ENCODE measurements at places on chromosomes 5 and 9.

GRCh38 chr5:89083791-89084190, 200.8 kb upstream of the MEF2C start:
- no peak for DNase-seq

DNA sequence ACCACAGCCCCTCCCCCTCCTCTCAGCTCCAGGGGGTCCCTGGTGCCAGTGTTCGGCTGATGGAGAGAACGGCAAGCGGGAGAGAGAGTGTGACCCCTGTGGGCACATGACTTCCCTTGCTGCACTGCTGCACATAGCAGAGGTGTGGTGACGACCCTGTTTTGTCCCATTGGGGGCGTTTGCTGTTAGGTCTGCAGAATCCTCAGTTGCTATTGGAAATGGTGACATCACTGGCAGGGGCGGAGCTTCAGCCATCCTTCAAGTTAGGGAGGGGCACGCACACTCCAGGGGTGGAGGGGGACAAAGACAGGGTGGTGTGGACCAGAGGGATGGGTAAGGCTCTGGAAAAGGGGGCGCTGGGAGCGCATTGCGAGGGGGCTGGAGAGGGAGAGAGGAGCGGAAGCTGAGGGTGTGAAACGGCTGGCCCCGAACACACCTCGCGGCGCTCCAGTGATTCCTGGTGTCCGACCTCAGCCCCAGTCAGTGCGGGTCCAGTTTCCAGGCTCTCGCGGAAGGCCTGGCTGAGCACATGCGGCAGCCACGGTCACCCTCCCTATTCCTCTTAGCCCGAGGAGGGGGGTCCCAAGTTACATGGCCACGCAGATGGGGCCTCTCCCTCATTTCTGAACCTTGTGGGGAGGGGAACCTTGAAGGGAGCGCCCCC, 764 bp upstream of the GRIN1 start:
- DNase-seq = peak; percentile 30

DNA sequence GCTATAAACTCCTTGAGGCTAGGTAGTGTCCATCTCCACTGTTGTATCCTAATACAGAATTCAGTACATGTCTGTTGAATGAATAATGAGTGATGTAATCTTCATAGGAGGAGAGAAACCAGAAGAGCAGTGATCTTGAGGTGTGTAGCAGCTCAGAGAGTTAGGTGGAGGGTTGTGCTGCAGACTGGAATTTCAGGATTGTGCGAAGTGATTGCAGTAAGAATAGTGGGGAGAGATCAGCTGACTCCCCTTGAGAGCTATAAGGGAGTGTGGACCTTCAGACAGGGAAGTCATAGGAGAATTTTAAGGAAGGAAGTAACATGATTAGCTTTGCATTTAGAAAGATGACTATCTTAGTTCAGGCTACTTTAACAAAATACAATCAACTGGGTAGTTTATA, 4.4 kb downstream of the SNX24 start:
- DNase-seq = no peak

GRCh38 chr5:141717043-141717442, 35.0 kb upstream of the ARAP3 start:
- DNase-seq = no peak

GRCh38 chr9:11933926-11934325, 759.3 kb upstream of the TYRP1 start:
- no peak for DNase-seq

- DNase-seq = no peak
Observed at GRCh38 chr9:129184219-129184524, 6.1 kb upstream of the IER5L start.

DNA sequence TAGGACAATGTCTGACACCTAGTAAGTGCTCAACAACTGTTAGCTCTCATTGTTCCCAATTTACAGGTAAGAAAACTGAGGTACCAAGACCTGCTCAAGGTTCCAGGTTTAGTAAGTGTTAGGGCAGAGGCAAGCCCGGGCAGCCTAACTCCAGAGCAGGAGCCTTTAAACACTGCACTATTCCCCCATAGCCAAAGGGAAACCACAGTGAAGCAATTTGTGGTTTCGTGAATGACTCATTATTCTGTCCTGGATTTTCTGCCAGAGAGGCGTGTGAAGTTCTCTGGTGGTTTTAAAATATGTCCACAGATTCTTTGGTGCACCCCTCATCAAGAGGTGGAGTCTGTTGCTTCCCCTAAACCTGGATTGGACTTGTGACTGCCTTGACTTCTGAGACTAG, 1.0 kb upstream of the MCC start:
- no peak for DNase-seq

DNA sequence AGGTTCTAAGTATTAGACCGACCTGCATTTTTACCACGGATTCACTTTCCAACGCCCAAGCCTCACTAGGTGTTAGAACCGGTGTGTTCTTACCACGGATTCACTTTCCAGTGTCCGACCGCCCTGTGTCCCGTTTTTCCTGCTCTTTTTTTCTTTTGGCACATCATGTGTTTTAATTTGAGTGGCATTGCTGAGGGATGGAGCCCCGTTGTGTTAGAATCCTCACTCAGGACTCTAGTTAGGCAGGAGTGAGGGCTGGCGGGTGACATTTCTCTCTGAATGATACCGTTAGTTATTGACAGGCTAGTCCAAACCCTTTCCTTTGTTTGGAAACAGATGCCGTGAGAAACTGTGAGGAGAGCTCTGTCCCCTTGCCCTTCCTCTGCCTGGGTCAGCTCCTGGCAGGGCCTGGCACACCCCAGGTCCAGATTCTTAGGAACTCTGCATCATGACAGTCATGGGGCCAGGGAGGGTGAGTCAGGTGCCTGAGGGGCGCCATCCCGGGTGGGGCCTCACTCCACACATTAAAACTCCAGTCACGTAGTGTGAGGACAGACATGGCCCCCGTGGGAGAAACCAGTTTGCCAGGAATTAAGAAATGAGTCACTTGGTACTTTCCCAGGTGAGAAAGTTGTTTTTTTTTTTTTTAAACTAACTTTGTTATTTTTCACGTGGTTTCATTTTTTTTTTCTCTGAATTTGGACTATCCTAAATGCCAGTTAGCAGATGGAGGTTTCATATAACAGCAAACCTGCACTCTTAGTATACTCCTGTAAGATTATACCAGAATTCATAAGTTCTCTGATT, 15.8 kb downstream of the EXOC3 start:
- DNase-seq = no peak

DNA sequence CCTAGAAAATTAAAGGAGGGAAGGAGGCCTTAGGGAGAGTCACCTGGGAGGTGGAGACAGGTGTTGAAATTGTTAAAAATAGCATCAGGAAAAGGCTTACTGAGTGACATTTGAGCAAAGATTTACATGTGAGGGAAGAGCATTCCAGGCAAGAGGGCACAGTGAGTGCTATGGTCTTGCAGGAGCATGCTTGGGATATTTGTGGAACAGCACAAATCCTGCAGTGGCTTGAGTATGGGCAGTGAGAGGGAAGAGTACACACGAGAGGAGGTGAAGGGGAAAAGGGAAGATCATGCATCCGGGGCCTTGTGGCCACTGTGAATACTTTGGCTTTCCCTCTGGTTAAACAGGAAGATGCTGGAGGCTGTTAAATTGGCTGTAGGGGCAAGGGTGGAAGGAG, 36.6 kb downstream of the ACER2 start:
- no peak for DNase-seq

- DNase-seq = no peak
Observed at GRCh38 chr5:111069839-111070238, 1.7 kb upstream of the TSLP start.

- DNase-seq = no peak
Observed at GRCh38 chr9:89969156-89969675, 364.4 kb downstream of the GADD45G start.

DNA sequence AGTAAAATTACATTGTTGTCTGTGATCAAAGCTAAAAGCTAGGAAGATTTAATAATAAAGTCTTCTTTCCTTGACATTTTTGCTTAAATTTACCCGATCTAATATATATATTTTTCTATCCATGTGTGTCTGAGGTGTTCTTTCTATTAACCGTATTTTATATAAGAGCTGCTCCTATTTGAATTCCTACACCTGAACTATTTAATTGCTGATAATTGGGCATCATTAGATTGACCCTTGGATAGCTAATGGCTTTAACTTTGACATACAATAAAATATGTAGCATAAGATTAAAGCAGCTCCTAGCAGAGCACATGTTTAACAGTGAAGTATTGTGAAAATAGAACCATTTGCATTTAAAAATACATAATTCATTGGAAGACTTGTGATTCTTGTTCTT, 792.7 kb downstream of the MAT2B start:
- no peak for DNase-seq

DNA sequence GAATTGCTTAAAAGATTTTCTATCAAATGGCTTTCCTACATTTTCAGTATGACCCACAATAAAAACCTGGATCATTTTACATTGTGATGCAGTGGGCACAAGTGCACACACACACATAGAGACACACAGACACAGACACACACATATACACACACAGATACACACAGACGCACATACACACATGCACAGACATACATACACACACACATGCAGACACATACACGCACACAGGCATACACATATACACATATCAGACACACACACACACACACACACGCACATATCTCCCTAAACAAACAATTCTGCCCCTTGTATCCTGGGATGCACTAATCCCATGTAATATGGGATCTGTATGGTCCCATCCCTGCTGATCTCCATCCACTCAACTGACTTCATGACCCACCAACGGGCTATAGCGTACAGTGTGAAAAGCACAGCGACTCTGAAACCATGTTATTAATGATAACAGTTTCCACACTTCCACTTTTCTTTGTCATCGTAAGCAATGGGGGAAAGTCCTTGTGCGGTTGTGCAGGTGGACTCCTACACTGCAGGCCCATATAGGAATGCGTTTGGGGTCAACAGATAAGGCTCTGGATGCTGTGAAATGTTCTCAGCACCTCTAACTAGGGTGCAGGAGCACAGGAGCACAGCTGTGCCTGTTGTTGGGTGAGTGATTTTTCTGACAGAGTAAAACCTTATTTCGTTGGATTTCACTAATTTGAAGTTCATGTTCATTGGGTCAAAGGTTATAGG, 52.7 kb downstream of the DAP start:
- DNase-seq = no peak

GRCh38 chr5:9045946-9046345, 499.9 kb downstream of the SEMA5A start:
- DNase-seq = no peak

DNA sequence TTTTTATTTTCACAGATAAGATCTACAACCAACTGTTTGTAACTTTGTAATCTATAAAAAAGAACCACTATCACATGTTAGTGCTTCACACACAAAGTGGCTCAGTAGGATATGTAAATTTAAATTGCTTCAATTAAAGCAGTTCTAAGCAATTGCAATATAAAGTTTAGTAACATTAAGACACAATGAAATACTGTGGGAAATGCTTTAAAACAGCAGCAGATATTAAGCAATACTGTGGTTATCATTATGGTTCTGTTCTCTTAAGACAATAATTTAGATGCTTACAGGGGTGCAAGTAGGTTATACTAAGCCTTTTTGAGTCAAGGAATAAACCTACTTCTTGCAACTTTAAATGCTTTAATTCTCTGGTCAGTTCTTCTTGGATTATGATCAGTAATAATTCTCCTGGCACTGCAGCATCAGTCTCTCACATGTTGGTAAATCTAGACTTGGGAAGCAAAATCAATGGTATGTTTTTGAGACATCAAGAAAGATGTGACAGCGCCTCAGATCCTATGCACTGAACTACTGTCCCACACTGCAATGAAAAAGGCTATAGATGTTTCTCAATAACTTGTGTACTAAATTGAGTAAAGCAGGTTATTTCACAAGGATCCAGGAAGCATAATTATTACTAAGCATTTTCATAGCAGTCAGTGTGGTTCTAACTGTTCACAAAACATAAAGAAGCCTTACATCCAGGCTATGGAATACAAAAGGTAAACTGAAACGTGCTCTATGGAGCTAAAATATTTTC, 338.7 kb upstream of the PDE4D start:
- DNase-seq = no peak

GRCh38 chr5:152601806-152602732, 197.0 kb upstream of the NMUR2 start:
- DNase-seq = no peak

- no peak for DNase-seq
Observed at GRCh38 chr5:166938071-166938470, 1353.4 kb upstream of the WWC1 start.

DNA sequence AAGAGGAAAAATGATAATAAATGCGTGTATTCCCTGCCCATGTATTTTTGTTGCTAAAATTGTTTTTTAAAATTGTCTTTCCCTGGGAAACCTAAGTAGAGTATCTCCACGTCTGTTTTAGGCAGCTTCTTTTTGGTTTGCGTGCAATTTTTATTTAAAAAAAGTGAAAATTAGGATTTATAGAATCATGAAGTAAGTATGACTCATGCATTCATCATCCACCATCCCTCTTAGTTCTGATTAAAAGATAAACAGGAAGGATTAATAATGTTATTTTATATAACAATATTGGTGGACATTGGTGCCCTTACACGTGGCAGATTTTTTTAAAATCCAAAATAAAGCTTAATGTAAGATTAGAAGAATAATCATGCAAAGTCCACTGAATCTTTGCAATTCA, 358.7 kb downstream of the MED10 start:
- no peak for DNase-seq

DNA sequence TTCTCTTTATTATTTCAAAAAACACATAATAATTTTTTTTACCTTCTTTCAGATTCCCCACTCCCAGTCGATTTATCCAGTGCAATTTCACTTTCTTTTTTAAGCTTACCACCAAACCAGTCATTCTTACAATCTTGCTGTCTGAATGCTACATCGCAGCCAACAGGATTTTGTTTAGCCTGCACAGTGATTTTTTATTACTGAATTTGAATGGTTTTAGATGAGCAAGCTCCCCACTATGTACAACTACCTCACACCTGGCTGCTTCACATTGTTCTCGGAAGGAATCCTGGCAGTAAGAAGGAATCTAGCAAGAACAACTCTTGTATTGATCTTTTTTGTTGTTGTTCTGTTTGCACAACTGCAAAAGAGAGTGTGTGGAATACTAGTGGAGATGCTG, 668.1 kb upstream of the WWC1 start:
- DNase-seq = no peak
